ENCODE measurements at places on chromosomes 6 and 20.

- DNase-seq, result no peak
These were observed 24.7 kb downstream of the NFATC2 start for GRCh38 chr20:51517839-51518238.

DNA sequence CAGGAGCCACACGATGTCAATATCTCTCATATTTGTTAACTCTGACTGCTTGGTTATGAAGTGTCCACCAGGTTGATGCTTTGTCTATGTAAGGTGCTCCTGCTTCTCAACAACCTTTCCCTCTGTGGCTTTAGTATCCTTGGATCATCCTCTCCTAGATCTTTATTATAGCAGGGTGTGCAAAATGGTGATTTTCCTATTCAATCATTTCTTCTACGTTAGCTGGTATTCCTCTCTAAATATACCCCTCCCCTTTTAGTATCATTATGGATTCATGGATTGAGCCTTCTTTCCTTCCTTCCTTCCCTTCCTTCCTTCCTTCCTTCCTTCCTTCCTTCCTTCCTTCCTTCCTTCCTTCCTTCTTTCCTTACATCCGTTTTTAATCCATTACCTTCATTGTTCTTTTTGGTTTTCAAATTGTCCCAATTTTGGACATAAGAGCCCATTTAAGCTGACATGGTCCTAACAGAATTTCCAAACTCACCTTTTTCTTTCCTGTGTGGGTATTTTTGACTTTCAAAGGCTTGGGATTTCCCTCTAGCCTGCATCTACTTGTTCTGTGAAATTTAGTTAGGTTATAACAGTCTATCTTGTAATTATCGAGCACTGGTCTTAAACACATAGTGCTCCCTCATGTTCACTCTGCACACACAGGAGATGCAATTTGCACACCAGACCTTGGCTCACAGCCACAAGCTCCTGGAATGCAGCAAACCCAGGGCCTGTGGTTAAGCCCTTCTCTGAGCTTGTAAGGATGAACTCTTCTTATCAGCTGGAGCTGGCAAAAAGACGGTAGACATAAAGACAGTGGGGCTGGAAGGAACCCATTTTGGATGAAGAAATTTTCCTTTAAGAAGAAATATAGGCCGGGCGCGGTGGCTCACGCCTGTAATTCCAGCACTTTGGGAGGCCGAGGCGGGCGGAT is 109.9 kb downstream of the SLC24A3 start:
- no peak for DNase-seq

DNA sequence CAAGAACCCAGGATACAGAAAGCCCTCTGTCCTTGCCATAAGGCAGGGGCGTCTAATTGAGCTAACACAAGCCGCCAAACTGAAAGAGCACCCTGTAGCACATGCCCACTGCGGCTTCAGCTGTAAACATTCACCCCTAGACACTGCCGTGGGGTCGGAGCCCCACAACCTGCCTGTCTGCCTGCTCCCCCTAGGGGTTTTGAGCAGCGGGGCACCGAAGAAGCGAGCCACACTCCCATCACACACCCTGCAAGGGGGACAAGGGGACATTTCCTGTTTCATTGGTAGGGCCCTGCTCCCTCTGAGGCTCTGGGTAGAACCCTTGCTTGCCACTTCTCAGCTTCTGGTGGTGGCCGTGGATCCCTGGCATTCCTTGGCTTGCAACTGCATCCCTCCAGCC is 45.2 kb upstream of the BCLAF1 start:
- DNase-seq, result no peak

DNA sequence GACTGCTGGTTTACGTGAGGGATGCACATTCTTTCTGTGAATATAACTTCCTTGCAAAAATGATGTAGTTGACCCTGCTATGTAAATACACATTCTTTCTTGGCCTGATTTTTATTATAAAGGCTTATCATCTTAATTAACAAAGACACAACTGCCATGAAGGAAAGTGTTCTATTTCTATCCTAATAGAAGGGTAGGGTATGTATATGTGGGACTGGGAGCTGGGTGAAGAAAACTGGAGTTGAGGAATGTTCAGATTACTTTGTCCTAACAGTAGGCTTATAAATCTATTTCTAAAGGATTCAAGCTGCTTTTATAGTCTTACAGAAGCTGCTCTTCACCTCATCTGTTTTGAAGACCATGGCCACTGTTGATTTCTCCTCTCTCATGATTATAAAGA is 76.5 kb upstream of the RGS17 start:
- no peak for DNase-seq

GRCh38 chr20:39960522-39961428 is 728.3 kb downstream of the MAFB start:
- DNase-seq, result no peak

DNA sequence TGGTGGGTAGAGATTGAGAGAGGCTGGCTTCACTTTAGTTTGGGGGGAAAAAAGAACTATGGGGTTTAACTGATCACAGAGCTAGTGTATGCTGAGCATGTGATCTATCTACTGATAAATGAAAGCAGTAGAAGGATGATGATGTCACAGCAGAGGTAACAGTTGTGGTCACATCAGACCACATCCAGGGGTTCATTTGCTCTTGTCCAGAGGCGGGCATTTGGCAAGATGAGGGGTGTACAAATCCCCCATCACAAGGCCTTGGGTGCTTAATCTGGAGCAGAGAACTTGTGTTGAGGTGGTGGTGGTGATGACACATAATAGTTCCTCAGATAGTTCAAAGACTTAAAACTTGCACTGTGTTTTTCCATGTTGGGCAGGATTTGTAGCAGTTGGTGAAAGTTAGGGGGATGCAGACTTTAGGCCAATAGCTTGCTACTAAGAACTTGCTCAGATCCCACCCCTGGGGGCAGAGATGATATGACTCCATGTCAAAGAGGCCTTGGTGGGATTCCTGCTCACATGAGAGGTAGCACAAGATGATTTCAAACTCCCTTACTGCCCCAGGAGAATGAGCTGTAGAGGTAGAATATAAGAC is 63.4 kb downstream of the PRDM1 start:
- no peak for DNase-seq

DNA sequence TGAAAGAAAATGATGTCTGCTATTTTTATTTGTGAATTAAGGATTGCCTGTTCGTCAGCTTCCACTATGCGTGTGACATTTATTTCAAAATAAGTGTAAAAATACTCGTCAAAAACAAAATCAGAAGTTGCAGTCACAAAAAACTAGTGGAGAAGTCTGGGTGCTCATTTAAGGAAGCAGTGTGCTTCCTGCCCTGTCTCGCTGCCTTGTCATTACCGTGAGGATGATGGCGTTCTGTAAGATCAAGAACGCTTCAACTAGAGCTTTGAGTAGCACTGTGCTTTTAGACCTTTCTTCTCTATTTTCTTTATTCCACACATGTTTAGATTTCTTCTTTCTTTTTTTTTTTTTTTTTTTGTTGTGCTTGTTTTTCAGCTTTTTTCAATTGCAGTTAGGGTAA is 186.9 kb downstream of the TBC1D7 start:
- no peak for DNase-seq

DNA sequence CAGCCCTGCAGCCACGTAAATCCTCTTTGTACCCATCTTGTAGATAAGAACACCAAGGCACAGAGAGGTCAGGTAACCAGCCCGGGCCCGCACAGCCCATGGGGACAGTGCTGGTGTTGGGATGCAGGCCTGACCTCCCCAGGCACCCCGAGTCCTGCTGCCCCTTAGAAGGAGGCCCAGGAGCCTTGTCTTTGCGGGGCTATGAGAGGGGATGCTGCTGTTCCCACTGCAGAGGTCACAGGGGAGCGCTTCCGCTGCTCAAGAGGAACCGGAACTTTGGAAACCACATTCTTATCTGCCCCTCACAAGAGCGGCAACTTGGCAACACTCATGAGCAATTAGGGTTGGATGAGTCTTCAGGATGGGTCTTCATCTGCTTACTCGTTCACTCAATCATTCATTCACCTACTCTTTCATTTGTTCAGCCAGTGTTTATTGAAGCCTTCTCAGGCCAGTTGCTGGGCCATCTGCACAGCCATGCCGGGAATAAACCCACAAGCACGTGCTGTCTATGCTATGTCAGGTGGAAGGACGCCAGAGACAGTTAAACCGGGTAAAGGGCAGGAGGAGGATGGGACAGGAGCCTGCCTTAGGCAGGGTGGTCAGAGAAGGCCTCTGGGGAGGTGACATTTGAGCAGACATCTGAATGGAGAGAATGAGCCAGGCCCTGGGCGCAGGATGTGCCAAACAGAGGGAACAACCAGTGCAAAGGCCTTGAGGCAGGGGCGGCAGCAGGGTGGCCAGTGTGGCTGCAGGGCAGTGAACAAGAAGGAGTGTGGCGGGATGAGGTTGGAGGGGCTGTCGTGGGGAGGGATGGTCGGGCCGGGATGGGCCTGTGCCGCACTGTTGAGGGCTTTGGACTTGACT is 60.8 kb downstream of the RBM38 start:
- no peak for DNase-seq

DNA sequence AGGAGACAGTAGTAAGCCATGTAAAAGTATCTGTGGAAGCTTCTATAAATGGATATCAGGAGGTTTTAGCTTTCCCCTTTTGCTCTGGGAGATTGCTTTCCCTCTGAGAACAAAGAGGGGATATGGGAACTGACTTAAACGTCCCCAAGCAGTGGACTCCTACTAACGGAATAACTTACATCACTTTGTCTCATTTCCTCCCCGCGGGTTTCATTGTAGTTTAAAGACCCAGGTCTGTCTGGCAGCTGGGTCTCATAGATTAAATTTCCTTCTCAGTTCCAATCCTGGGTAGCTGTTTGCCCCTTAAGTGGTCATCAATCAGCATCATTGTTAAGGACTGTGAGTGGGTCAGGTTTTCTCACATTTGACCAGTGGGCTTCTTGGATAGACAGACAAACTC is 68.7 kb downstream of the PLAGL1 start:
- no peak for DNase-seq

GRCh38 chr6:84777888-84778287 is 13.5 kb upstream of the TBX18 start:
- no peak for DNase-seq

DNA sequence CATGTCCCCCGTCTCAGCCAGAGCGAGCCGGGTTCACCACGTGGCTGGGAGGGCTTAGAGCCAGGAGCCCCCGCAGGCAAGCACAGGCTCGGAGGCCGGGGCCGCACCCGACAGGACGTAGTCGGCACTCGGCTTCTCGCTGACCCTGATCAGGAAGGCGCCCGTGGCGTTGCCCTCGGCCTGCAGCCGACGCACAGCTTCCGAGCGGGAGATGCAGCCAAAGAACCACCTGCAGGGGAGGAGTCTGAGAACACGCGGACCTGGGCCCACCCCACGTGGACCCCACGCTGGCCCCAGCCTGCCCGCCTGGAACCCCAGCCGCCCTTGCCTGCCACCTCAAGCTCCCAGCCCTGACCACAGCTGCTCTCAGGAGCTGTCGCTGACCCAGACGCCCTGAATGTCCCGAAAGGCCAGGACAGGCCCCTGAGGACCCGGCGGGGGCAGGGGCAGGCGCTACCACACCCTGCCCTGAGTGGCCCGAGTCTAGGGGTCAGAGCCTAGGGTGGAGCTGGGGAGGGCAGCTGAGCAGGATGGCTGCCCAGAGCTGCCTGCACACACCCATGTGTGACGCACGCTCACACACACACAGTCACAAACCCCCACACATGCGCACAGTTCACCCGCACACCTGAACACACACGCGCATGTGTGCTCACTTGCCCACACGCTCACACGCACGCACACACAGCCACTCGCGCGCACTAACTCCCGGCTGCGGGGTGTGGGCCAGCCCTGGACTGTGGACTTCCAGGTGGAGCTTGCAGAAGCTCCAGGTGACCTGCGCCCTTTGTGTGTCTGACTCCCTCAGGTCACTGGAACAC is 2.1 kb downstream of the PTK6 start:
- no peak for DNase-seq

GRCh38 chr20:37839955-37840354 is 63.0 kb upstream of the VSTM2L start:
- no peak for DNase-seq

- no peak for DNase-seq
These were observed 4.3 kb downstream of the HLA-DMB start for GRCh38 chr6:32936239-32937152.

DNA sequence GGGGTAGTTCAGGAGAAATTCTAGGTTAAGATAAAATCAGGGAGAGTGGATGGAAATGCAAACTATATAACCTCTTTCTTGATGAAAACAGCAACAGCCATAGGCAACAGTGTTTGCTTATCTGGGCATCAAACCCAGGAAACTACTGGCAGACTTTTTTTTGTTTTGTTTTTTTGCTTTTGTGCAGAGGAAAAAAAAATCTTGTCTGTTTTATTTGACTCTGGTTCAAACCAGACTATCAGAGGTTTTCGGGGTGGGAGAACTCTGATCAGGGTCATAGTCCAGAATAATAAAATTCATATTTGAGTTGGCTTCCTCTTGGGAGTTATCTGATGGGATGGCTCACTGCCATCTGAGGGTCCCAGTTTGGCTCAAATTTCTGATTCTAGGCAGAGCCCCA is 88.8 kb upstream of the ZNFX1 start:
- DNase-seq, result no peak
